Progenitor cell of endocrine pancreas (in vitro differentiated cells): ENCODE measurements at places on chromosomes 3 and 15. TPM values are rescaled to one million over a fixed set of nuclear protein-coding genes. Genes with fewer than 3 reads are reported as not detected.

DNA sequence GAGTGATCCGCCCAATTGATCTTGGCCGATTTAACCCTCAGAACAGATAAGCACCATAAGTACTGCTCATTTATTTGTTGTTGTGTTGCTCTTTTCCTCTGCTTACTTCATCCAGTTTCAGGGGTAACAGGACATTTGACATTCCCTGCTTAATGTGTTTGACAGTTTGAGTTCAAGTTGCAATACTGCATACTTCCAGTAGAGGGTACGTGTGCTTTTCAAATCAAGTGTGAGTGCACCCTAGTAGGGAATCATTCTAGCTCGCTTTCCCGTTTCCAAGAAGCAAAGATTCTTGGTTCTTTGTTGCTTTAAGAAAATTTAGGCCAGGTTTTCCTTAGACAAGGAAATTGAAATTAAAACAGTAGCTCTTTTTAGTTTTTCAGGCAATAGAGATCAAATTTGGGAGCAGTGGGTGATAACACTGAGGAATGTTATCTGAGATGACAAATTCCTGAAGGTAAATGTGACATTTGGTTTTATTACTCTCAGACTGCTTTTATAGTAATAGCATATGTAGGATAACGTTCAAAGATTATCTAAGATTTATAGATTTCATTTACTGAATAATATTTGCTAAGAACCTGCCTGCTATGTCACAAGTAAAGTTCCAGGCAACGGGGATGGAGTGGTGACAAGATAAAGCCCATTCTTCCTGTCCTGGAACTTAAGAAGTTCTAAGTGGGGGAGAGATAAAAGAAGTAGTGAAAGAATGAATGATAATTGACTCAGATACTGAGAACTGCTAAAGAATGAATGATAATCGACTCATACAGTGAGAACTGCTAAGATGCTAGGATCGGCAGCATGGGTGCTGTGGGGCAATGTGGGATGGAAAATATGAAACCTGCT, 73.3 kb downstream of the SYNPR start:
- no peak for DNase-seq

DNA sequence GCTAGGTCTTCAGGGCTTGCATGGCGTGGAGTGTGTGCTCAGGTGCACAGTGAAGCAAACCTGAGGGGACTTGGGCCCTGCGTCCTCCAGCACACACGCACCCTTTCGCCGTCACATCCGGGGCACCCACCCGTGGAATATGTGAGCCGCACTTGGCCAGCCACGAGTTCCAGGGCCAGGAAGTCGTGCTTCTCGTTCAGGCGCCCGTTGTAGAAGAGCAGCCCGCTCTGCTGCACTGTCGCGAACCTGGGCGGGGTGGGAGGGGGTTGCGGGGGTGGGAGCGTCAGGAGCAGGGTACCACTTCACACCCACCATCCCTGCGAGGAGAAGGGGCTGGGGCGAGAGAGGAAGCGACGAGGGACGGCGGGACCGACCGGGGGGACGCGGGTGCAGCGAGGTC, 7.1 kb downstream of the CELSR3 start:
- DNase-seq = no peak

NANOGP8 gene
- total RNA-seq = 0.36 and 0.75 TPM in 2 replicates

CCR9 gene
- total RNA-seq = not detected in 2 replicates

ADAMTS7 gene
- total RNA-seq = 119 and 127 TPM in 2 replicates

- DNase-seq = no peak
Observed at GRCh38 chr15:63185206-63185605, 4.2 kb upstream of the RAB8B start.

DNA sequence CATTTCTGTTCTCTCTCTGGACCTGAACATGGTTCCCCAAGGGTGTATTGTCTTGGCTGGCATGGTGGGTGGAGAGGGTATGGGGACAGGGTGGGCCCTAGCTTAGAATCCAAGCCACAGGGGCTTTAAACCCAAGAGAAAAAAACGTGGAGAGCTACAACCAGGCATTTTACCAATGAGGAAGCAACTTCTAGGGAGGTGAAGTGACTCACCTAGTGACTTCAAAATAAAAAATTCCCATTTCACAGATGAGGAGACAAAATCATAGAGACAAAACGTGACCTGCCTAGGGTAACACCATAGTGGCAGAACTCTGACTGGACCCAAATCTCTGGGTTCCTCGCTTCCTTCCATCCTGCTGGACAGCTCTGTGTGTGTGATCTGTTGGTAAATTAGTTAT, 216.8 kb downstream of the RPLP1 start:
- DNase-seq = no peak

COL6A5 gene
- total RNA-seq = not detected in 2 replicates

GOLGA8T gene
- total RNA-seq = not detected in 2 replicates

DNA sequence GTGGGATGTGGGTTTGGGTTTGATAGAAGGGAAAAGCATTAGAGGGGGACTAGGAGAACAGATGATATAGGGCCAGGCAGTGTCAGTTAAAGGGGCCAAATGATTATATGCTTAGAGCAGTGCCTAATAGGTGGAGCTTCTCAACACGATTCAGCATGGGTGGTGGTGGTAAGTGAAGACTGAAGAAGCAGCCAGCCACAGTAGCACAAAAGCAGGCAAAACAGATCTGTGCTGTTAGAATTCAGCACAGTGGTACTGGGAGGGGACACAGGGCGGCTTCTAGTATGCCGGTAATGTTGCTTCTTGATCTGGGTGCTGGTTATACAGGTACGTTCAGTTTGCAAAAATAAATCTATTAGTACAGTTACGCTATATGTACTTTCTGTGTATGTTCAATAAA, 25.5 kb downstream of the PDE8A start:
- no peak for DNase-seq

DNA sequence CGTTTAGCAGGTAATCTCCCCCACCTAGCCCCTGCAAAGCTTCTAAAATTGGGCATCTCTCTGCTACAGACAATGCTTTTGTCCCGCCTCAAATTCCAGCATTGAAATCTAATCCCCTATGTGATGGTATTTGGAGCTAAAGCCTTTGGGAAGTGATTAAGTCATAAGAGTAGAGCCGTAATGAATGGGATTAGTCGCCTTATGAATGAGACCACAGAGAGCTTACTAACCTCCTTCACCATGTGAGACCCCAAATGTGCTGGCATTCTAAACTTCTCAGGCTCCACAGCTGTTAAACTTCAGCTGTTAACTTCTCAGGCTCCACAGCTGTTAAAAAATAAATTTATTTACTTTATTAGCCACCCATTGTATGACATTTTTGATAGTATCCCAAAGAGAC, 374.2 kb upstream of the BCHE start:
- DNase-seq = no peak

DNA sequence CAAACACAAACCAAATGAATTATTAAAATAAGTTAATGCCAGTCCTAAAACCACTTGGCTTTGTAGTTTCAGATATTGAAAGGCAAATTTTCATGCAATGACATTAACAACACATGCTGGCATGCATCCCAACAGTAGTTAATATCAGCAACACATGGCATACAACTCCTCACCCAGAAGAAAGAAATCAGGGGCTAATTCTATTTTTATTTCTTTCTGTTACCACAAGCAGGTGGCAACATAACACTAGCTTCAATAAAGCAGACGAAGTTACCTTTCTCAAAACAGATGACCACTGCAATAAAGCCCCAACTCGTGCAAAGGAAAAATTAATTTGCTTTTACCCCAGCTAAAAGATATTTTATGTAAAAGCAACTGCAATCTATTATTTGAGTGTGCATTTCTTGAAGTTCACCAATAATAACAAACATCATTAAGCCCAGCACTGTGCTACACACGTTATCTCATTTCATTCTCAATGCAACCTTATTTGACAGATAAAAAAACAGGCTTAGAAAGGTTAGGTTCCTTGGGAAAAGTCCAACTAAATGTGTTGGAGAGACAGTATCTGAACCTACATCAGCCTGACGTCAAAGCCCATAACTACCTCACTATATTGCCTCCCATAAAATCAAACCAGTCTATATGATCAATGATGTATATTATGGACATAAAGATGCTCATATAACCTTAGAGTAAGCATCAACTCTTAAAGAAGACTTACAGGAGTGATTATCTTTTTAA, 2.8 kb downstream of the TOP2B start:
- no peak for DNase-seq

DNA sequence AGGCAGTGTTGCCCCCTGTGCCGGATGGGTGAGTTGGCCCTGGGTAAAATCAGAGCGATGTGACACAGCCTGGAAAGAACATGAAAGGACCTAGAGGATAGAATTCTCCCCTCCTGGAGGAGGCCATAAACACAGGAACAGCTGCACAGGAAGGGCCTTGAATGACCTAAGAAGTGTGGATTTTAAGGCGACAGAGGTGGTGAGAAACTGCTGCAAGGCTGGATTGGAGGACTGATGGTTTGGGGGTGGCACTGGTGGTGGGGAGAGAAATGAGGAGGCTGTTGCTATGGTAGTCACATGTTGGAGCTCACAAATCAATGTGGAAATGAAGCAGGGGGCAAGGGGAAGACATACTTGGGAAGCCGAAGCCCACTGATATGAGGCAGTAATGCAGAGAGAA, 13.8 kb downstream of the XIRP1 start:
- DNase-seq = no peak

VGLL3 gene
- 1.9 and 2.0 TPM in 2 replicates for total RNA-seq

GRCh38 chr3:72162649-72163184, 377.8 kb upstream of the PROK2 start:
- no peak for DNase-seq
